Activated CD4-positive, alpha-beta T cell treated with anti-CD3 and anti-CD28 coated beads, Interleukin-2, amount 50 U/mL, for 1 hour (primary cell): ENCODE measurements at places on chromosomes 3 and 15.
A peak's percentile ranks its signal among the peaks of the same experiment; 100 is the strongest.

- DNase-seq = no peak
These were observed 160.1 kb downstream of the PLCL2 start for GRCh38 chr3:17044855-17045254.

GRCh38 chr3:148329481-148330235 is 368.0 kb upstream of the AGTR1 start:
- DNase-seq = no peak

GRCh38 chr3:159803459-159803858 is 185.2 kb upstream of the IL12A start:
- no peak for DNase-seq

DNA sequence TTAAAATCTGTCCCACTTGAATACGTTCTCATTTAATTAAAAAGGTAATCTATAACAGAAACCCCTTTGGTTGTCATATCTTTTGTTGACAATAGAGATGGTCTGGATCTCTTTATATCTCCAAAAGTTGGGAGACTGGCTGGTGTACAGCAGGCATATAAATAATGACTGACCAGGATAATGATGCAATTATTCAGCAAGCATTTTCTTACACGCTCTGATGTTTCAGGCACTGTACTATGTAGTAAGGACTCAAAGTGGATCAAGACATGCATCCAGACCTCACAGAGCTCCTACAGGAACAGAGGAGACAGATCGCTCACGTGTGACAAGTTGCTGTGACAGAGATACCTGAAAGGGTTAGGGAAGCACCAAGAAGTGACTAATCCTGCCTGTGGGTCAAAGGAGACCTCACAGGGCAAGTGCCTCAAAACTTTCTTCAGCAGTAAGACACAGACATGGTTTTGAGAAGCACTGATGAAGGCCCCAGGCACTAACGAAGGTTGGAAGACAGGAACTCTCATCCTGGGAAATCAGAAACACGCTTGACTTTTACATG is 25.7 kb downstream of the VPS39 start:
- DNase-seq = no peak

- no peak for DNase-seq
These were observed 32.9 kb upstream of the P4HTM start for GRCh38 chr3:48957006-48957705.

GRCh38 chr3:77147836-77148578 is 108.1 kb downstream of the ROBO2 start:
- no peak for DNase-seq

DNA sequence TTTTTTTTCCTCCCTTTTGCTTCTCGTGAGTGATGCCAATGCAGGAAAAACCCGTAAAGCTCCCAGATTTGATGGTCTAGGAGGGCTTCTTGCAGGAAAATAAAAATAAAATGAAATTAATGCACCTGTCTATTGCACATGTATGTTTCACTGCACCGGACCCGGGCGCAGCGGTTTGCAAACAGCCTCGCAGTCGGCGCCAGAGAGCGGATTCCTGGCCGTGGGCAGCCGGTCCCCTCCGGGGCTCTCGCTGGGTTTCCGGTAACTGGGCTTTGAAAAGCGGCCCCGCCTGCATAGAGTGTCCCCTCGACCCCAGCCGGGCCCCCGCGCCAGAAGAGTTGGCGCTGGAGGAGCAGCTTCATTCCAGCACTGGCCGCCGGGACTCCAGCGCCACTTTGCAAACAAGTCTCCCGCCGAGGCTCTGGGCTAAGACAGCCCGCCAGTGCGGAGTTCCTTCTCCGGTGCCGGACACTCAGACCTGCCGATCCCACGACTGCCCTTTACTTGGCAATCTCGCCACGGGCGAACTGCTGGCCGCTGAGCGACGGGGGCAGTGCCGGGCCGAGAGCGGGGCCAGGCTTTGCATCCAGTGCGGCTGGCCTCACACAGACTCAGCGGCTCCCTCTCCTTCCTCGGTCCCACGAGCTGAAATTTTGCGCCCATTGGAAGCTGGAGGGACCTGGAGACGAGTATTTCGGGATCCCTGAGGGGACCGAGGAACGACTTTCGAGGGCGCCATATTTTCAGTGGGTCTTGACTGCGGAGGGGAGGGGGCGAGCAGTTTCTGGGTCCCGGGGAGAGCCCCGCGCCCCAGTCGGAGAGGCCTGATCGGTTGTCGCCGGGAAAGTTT is 225.9 kb upstream of the C2CD4B start:
- peak; percentile 2 for DNase-seq

GRCh38 chr15:39580485-39581241 is at the start of gene THBS1:
Gene THBS1 (plus strand): TSS chr15:39581079. CDS start chr15:39581858, 779 bp downstream.
- peak; percentile 13 for DNase-seq

- DNase-seq = no peak
These were observed 15.2 kb downstream of the ITIH3 start for GRCh38 chr3:52809662-52810377.

DNA sequence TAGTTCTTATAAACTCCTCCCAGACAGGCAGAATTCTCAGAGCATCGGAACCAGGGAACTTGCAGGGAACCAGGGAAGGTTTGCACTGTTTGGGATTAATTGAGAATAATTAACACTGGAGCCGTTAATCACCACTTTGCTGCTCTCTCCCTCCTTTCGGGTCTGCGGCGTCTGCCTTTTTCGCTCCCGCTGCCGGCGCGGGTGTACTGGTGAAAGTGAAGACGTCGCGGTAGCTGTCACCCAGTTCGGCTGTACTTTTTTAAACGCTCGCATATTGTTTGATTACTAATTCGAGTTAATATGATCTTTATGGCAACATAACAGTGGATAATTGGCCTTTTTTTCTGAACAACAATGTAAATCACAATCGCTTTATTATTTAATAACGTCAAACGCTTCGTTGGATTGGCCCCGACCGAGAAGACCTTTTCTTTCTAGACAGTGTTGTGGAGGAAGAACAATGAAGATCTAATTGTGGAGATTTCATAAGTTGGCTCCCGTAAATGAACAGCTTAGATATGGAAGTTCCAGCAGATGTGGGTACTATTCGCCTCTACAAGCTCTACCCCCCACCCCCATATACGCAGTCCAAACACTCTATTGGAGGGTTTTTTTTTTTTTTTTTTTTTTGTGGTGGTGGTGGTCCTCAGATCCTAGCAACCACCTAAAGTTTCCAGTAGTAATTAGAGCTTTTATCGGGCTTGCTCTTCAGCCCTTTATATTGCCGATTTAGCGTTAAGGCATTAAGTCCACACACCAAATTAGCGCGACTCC is 12.7 kb downstream of the SOX2 start:
- no peak for DNase-seq

GRCh38 chr15:94282269-94283250 is 51.2 kb downstream of the MCTP2 start:
- DNase-seq = no peak

GRCh38 chr15:71451130-71451529 is 335.9 kb downstream of the THSD4 start:
- DNase-seq = no peak

- DNase-seq = no peak
These were observed 70.0 kb downstream of the UBE3A start for GRCh38 chr15:25368850-25369249.

- no peak for DNase-seq
These were observed 68.8 kb upstream of the TJP1 start for GRCh38 chr15:29891096-29891457.

- no peak for DNase-seq
These were observed 8.0 kb upstream of the B3GNT5 start for GRCh38 chr3:183244981-183245476.

DNA sequence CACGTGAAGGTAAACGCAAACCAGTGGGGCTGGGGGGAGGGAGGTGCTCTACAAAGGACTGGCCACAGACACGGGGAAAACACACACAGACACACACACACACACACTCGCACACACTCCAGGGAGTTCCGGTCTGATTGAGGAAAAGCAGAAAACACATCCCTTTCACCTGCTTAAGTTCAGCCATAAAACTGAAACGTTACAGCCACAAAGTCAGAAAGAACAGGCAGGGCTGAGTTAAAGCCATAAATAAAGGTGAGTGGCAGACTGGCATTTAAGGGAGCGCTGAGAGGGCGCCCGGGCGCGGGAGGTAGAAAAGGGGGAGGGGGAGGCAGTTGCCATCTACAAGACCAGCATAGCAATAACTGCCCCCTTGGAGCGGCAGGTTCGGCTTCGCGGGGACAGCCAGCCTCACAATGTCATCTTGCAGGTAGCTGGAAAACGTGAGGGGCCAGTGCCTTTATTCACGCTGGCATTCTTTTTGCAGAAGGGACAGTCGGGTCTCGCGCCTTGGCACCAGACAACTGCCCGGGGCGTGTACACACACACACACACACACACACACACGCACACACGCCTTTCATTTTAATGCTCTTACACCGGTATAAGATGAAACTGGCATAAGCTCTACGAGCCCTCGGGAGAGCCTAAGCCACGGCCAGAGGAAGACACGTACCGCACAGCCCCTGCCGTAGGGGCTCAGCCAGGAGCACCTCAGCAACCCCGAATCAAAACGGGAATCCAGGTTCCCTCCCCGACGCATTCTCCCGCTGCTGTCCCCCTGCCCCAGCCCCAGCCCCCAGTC is 866 bp downstream of the TNIK start:
- DNase-seq = peak; percentile 61

GRCh38 chr3:112376241-112376911 is 43.4 kb downstream of the CD200 start:
- no peak for DNase-seq

GRCh38 chr15:42608110-42608531 is 32.7 kb downstream of the STARD9 start:
- DNase-seq = peak; percentile 3

DNA sequence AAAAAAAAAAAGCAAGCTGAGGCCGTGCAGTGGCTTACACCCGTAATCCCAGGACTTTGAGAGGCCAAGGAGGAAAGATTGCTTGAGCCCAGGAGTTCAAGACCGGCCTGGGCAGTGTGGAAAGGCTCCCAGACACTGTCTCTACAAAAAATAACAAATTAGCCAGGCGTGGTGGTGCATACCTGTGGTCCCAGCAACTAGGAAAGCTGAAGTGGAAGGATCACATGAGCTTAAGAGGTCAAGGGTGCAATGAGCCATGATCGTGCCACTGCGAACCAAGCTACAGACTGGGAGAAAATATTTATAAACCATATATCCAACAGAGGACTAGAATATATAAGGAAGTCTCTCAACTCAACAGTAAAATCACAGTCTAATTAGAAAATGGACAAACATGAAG is 10.0 kb downstream of the KLHDC8B start:
- DNase-seq = no peak

- no peak for DNase-seq
These were observed 222.2 kb upstream of the ARPP21 start for GRCh38 chr3:35417080-35417479.

- no peak for DNase-seq
These were observed 190.4 kb downstream of the FOXP1 start for GRCh38 chr3:71393093-71393492.

DNA sequence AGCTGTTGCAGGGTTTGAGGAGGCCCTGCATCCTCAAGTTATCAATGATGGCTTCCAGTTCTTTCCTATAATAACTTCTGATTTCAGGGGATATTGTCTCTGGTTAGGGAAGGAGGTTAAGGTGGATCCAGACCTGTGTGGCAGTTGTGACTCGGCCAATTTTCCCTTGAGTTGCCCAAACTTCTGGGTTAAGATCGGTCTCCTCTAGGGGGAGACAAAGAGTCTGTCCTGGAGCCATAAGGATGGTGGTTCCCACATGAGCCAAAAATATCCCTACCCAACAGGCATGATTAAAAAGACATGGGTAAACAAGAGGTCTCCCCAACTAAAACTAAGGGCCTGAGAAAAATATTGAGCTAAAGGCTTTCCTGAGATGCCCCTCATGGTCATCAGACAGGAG is 227.5 kb upstream of the MDFIC2 start:
- DNase-seq = no peak

DNA sequence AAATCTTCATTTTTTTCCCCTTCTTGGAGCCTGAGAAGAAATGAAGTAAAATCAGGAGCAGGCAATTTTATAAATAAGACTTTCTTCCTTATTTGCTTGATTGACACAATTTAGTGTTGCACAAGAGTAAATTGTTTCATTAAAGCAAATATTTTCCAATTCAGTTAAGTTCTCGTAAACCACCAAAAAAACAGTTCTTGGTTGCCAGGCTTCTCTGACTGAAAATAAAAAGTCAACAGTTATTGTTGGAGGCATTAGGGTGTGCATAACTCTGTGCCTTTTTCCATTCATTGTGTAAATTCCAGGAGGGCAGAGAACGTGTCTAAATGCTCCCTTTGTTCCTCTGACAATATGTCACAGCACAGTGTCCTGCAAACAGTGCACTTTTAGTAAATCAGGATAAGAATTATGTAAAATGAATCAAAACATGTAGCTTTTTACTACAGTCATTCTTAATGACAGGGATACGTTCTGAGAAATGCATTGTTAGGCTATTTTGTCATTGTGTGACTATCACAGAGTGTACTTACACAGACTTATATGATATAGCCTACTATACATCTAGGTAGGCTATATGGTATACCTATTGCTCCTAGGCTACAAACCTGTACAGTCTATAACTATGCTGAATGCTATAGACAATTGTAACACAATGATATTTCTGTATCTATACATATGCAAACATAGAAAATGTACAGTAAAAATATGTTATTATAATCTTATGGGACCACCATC is at the start of gene CP:
Gene CP, minus strand, starts transcription at position 47 of the 735 bp plus-strand sequence. Its CDS starts 37 bp downstream, at position 10.
- DNase-seq = no peak

GRCh38 chr3:167394003-167394402 is 13.9 kb upstream of the ZBBX start:
- no peak for DNase-seq

DNA sequence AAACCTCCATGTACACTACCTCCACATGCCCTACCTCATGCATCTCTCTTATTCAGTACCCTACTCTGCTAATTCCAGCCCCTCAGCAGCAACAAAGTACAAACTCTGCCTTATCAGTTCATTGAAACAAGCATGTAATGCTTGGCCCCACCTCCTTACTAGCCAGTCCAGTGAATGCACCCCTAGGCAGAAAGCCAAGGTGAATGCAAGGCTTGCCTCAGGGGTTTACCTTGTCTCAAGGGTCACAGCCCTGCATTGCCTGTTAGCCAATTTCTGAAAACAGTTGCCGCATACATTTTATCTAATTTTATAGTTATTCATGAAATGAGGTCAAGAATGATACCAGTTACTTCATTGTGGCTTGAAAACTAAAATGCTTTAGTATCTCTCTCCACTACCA is 576.4 kb downstream of the FHIT start:
- no peak for DNase-seq

GRCh38 chr3:84299329-84299728 is 659.5 kb upstream of the CADM2 start:
- no peak for DNase-seq

GRCh38 chr3:156548902-156549301 is 6.0 kb downstream of the SSR3 start:
- no peak for DNase-seq

DNA sequence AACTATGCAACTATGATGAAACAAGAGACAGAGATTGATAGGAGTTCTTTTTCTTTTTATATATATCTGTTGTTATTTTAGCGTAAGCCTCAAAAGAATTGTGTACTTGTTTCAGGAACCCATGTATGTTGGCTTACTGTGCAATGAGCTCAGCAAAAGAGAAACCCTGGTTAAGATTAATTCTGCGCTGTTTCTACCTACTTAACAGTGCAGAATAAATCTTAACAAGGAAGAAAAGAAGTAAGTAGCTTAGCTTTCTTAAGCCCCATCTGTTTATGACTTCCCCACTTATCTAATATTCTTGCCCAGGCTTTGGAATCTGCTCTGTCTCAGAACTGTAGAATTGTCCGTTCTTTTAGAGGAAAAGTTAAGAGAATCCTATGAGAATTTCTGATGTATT is 27.4 kb downstream of the ECT2 start:
- no peak for DNase-seq
